T-helper 17 cell (primary cell): ENCODE measurements at places on chromosomes 4 and X.

- DNase-seq, result no peak
- H3K27ac ChIP-seq, result no peak overlapping the region
- no peaks in the 10 kb centered on the region for H3K4me1 ChIP-seq
- H3K4me3 ChIP-seq, result no peak overlapping the region
- H3K27me3 ChIP-seq, result peaks cover 25% of the 10 kb centered on the region
- no peaks in the 10 kb centered on the region for H3K36me3 ChIP-seq
Observed at GRCh38 chr4:87884976-87885549, 52.3 kb downstream of the MEPE start.

GRCh38 chrX:24005028-24005427 lies 22.0 kb downstream of the KLHL15 start:
- DNase-seq, result no peak
- peaks cover 1% of the 10 kb centered on the region for H3K36me3 ChIP-seq
- no peak overlapping the region for H3K4me3 ChIP-seq
- peaks cover 10% of the 10 kb centered on the region for H3K4me1 ChIP-seq
- no peaks in the 10 kb centered on the region for H3K27me3 ChIP-seq

- H3K27ac ChIP-seq, result no peak overlapping the region
- no peak for DNase-seq
- no peaks in the 10 kb centered on the region for H3K27me3 ChIP-seq
- no peaks in the 10 kb centered on the region for H3K4me1 ChIP-seq
Observed at GRCh38 chr4:180314972-180315371, 1928.2 kb upstream of the TENM3 start.

- no peaks in the 10 kb centered on the region for H3K36me3 ChIP-seq
- H3K4me3 ChIP-seq, result no peak overlapping the region
- H3K4me1 ChIP-seq, result no peaks in the 10 kb centered on the region
- no peaks in the 10 kb centered on the region for H3K27me3 ChIP-seq
- DNase-seq, result no peak
Observed at GRCh38 chrX:22666441-22666840, 333.3 kb upstream of the DDX53 start.

DNA sequence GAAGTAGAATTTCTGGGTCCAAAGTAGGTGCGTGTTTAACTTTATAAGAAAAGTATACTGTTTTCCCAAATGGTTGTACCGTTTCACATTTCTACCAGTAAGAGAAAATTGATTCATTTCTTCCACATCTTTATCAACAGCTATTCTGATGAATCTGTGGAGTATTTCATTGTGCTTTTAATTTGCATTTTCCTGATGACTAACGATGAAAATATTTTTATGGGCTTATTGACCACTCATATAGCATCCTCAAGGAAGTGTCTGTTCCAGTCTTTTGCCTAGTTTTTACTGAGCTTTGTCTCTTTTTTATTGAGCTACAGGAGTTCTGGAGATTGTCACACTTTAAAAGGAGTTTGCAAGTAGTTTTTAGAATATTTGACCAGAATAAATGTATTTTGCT lies 92.6 kb downstream of the ASB9 start:
- no peak overlapping the region for H3K4me3 ChIP-seq
- H3K36me3 ChIP-seq, result peaks cover 3% of the 10 kb centered on the region
- H3K4me1 ChIP-seq, result no peaks in the 10 kb centered on the region
- no peak for DNase-seq
- H3K27ac ChIP-seq, result no peak overlapping the region

- no peak overlapping the region for H3K4me3 ChIP-seq
- peaks cover under 1% of the 10 kb centered on the region for H3K4me1 ChIP-seq
- H3K27me3 ChIP-seq, result no peaks in the 10 kb centered on the region
Observed at GRCh38 chrX:17993062-17993461, 132.0 kb upstream of the RAI2 start.

GRCh38 chrX:11619441-11619840 lies 46.3 kb downstream of the ARHGAP6 start:
- H3K27ac ChIP-seq, result no peak overlapping the region
- no peaks in the 10 kb centered on the region for H3K4me1 ChIP-seq
- H3K27me3 ChIP-seq, result peaks cover 13% of the 10 kb centered on the region
- DNase-seq, result no peak

GRCh38 chrX:93695981-93696380 lies 22.0 kb downstream of the FAM133A start:
- no peaks in the 10 kb centered on the region for H3K36me3 ChIP-seq
- H3K4me1 ChIP-seq, result peaks cover 2% of the 10 kb centered on the region
- no peak for DNase-seq
- H3K27me3 ChIP-seq, result no peaks in the 10 kb centered on the region

GRCh38 chr4:146495269-146495668 lies 26.5 kb downstream of the SLC10A7 start:
- no peak for DNase-seq
- H3K4me3 ChIP-seq, result no peak overlapping the region
- H3K27me3 ChIP-seq, result no peaks in the 10 kb centered on the region
- H3K4me1 ChIP-seq, result peaks cover 12% of the 10 kb centered on the region
- no peak overlapping the region for H3K27ac ChIP-seq

GRCh38 chr4:145530662-145531061 lies 49.0 kb downstream of the SMAD1 start:
- H3K4me3 ChIP-seq, result no peak overlapping the region
- H3K27ac ChIP-seq, result no peak overlapping the region

GRCh38 chrX:74325130-74326059 lies 21.4 kb downstream of the ZCCHC13 start:
- no peaks in the 10 kb centered on the region for H3K27me3 ChIP-seq
- no peak overlapping the region for H3K27ac ChIP-seq
- DNase-seq, result no peak
- H3K36me3 ChIP-seq, result no peaks in the 10 kb centered on the region
- no peaks in the 10 kb centered on the region for H3K4me1 ChIP-seq

DNA sequence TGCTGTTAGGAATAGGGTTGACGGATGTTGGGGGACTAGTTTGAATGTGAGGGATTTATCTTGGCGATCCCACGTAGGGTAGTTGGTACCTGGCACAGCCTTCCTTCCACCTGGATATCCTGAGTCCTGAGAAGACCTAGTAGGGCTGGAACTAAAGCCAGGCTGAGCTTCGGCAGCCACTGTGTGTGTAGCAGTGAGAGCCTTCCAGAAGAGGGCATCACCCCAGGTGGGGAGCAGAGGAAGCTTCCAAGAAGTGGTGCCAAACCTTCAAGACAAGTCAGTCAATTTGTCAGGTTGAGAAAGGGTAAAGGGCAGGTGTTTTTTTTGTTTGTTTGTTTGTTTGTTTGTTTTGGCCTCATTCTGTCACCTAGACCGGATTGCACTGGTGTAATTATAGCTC lies 1.2 kb upstream of the FGFBP2 start:
- H3K36me3 ChIP-seq, result peaks cover 2% of the 10 kb centered on the region
- H3K27ac ChIP-seq, result no peak overlapping the region
- no peak for DNase-seq
- H3K4me1 ChIP-seq, result no peaks in the 10 kb centered on the region

DNA sequence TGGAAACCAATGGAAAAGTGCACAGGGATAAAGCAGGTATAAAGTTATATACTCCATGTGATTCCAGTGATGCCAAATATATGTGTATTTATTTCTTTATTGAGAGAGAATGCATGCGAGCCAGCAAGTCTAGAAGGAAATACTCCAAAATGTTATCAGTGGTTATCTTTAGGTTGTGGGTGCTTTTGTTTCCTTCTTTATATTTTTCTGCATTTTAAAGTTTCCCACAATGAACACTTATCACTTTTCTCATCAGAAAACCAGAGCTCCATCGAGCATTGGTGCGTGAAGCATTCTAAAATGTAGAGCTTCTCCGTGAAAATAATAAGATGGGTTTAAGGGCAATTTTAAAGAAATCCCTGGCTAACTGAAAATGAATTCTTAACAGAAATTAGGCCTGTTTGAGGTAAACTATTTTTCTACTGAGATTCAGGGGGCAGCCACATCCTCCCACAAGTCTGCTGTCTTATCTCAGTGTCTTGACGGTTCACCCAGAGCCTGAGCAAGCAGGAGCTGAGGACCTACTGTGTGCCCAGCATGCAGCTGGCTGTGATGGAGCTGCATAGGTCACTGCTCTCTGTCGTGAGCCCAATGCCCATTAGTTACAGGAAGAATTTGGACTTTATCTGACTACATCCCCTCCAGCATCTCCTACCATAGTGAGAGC lies 18.7 kb upstream of the CD40LG start:
- no peaks in the 10 kb centered on the region for H3K36me3 ChIP-seq
- no peaks in the 10 kb centered on the region for H3K27me3 ChIP-seq
- DNase-seq, result no peak

GRCh38 chr4:128907981-128908380 lies 98.5 kb downstream of the JADE1 start:
- no peak overlapping the region for H3K4me3 ChIP-seq
- H3K36me3 ChIP-seq, result peaks cover under 1% of the 10 kb centered on the region
- no peaks in the 10 kb centered on the region for H3K27me3 ChIP-seq

DNA sequence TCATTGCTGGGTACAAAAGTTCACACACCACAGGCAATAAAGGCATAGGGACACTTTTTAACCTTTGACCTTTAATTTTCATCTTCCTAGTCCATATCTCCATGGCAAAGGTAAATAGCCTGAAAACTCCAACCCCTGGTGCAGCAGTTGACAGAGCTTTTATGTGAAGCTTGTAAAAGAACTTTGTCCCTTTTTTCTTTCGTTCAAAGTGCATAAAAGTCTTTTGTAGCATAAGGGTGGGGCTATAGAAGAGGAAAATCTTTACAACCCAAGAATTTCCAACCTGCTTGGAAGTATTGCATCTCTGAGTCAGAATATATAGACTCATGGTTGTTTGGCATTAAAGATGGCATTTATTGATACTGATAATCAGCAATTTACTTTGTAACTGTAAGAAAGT lies 20.4 kb downstream of the POF1B start:
- no peak overlapping the region for H3K4me3 ChIP-seq
- H3K27me3 ChIP-seq, result no peaks in the 10 kb centered on the region
- no peak overlapping the region for H3K27ac ChIP-seq
- no peaks in the 10 kb centered on the region for H3K36me3 ChIP-seq
- H3K4me1 ChIP-seq, result peaks cover 2% of the 10 kb centered on the region

DNA sequence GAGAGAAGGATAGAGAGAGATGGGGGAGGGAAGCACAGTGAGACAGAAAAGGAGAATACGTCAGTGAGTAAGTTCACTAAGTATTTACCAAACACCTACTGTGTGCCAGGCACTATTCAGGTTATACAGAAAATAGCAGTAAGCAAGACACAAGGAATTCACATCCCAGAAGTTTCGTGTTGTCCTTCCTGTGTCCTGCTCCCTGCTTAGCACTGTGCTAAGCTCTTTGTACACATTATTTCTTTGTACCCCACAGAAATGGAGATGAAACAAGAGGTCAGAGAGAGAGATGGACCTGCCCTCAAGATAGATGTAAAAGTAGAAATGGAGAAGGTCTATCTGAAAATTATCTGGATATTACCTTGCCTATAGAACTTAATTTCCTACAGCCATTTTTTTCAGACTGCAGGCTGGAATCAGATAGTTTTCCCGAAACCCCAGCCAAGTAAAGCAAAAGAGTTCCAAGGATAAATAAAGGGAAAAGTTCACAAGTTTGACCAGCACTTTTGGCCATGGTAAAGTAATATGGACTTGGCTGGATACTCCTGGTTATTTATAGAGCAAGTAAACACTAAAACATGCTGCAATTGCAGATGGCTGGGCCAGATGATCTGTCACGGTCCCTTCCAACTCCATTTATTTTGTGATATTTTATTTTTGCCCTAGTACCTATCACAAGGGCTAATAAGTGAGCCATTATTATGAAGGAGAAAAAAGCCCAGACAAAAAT lies 353.7 kb upstream of the SLC7A11 start:
- H3K27ac ChIP-seq, result no peak overlapping the region
- H3K4me1 ChIP-seq, result no peaks in the 10 kb centered on the region
- H3K27me3 ChIP-seq, result no peaks in the 10 kb centered on the region

GRCh38 chr4:110823251-110823650 lies 200.4 kb upstream of the PITX2 start:
- H3K27ac ChIP-seq, result no peak overlapping the region
- H3K4me3 ChIP-seq, result no peak overlapping the region
- no peak for DNase-seq
- no peaks in the 10 kb centered on the region for H3K27me3 ChIP-seq

DNA sequence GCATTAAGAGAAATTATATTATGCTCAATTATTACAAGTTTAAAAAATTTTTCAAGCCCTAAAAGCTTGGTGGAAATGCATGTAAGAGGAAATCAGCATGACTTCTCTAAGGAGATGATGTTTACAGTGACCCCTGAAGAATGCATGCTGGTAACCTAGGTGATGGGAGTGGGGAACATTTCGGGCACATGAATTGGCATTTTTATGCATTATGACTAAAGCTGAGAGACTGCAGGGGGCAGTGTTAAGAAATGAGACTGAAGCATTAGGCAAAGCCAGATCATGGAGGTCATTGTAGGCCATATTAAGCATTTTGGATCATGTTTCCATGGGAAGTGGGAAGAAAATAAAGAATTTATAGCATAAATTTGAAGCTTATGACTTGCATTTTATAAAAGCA lies 421.3 kb downstream of the FAT4 start:
- no peak overlapping the region for H3K27ac ChIP-seq
- H3K4me3 ChIP-seq, result no peak overlapping the region
- H3K27me3 ChIP-seq, result no peaks in the 10 kb centered on the region
- no peak for DNase-seq
- no peaks in the 10 kb centered on the region for H3K36me3 ChIP-seq

DNA sequence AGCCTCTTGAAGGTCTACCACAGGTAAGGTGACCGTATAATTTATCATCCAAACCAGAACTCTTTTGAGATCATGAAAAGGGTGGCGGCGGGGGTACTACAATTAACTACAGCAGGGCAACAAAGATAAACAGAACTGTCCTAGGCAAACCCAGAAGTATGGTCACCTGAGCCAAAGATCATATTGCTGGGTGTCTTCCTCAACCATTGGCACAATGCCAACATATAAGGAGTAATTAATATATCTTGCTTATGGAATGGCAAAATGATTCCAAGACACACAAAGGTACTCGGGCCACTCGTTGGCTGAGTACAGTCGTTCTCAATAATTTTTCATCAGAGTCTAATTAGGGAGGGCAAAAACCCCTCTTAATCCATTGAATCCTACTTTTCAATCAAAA lies 273.3 kb downstream of the QDPR start:
- H3K4me3 ChIP-seq, result no peak overlapping the region
- no peaks in the 10 kb centered on the region for H3K36me3 ChIP-seq
- H3K4me1 ChIP-seq, result no peaks in the 10 kb centered on the region
- no peak for DNase-seq
- peaks cover 8% of the 10 kb centered on the region for H3K27me3 ChIP-seq

DNA sequence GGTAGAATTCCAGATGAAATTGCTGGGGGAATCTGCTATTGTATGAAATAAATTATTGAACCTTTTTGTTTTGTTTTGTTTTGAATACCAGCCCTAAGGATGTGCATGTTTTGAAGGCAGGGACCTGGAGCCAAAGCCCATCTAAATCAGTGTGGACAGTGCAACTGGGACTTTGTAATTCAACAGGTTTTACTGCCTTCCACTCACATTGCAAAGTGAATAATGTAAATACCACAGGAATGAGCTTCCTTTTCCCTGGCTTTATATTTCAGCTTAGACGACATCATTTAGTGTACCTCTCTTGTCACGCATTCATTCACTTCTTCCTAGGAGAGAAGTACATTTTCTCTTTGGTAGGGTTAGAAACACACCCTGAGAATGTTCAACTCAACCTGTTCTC lies 795.0 kb downstream of the CENPC start:
- no peak for DNase-seq
- no peaks in the 10 kb centered on the region for H3K36me3 ChIP-seq
- no peaks in the 10 kb centered on the region for H3K4me1 ChIP-seq
- H3K27ac ChIP-seq, result no peak overlapping the region
- no peak overlapping the region for H3K4me3 ChIP-seq
